Left lung (tissue), 14 donors: ENCODE measurements at places on chromosomes 4 and X. TPM values are rescaled to one million over a fixed set of nuclear protein-coding genes. Genes with fewer than 3 reads are reported as not detected.

DNA sequence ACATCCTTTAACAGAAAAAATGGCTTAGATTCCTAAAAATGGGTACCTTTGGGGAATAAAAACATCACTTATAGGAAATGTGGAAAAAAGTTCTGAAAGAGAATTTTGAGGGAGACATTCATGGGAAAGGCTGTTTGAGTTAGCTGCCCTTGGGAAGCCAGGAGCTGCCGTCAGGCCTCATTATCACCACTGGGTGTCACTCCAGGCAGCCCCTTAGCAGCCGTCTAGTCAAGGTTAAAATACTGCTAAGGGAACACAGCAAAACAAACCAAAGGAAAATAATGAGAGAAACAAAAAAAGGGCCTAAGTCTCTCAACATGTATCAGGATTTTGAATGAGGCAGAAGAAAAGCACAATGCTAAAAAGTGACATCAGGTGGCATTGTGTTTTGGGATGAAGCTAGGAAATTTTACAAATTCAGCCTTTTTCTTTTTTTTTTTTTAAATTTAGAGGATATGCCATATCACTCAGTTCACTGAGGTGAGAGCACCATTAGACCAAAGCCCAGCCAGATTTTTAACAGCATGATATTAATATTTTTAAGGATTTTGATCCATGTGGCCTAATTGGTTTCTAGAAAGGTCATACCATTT, 235.3 kb downstream of the GPAT3 start:
- peak; percentile 33 for DNase-seq

GRCh38 chr4:7738458-7739076, 201.1 kb downstream of the AFAP1 start:
- no peak for DNase-seq

- no peak for DNase-seq
These were observed 59.9 kb upstream of the PDGFRA start for GRCh38 chr4:54169176-54169575.

DNA sequence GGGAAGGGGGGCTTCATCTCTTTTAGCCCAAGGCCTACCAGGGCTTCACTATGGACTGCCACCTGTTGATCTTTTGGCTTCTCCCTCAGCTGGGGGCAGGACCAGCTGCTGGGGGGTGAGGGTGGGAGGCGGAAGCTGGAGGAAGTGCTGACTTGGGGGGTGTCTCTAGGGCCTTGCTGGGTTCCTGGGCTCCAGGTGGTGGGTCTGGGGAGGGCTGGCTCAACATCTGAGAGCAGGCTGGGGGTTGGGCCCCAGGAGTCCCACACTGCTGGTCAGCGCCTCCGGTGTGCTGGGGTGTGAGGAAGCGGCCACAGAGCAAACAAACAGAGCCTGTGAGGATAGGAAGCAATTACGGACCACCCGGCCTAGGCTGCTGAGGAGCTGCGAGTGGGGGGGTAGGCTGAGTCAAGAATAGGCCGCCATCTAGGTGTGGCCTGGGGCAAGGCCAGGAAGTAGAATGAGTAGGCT, 85.7 kb downstream of the EFNB1 start:
- DNase-seq, result no peak

Gene ENPP6
- 0.42 TPM for polyA plus RNA-seq

Gene ERAS
- polyA plus RNA-seq, result 0.20 TPM
